ENCODE measurements at places on chromosomes 5 and 9. TPM values are rescaled to one million over a fixed set of nuclear protein-coding genes. Genes with fewer than 3 reads are reported as not detected.

C9orf152 gene
- 1.0 TPM for total RNA-seq

DNA sequence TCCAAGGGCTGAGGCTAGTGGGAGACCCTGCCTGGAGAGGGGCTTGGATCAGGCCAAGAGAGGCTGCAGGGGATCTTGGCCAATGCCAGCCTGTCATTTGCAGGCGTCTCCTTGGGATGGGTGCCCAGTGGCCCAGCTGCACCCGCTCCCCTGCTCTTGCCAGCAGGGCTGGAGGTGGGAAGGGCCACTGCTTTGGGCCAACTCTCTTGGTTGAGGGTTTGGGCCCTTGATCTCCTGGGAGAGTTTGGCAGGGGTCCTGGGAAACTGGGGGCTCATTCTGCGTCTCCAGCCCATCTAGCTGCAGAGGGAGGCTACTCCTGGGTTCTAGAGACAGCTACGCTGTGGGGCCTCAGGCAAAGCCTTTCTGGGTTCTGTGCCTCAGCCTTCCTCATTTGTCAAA, 10.5 kb downstream of the PSD2 start:
- DNase-seq: no peak

RAI14 gene
- total RNA-seq: 25.0 TPM

GRCh38 chr5:40796487-40796889, 1.7 kb downstream of the PRKAA1 start:
- DNase-seq: no peak

TLX3 gene
- total RNA-seq: not detected

DNA sequence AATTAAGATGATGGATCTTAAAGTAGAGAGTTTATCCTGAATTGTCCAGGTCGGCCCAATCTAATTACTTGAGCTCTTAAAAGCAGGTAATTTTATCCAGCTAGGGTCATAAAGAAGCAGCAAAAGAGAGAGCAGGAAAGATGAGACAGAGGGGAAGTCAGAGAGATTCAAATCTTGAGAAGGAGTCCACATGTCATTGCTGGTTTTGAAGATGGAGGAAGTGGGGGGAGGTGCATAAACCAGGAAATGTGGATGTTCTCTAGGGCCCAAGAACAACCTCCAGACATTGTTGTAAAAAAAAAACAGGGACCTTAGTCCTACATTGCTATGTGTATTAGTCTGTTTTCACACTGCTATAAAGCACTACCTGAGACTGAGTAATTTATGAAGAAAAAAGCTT, 66.4 kb downstream of the SLCO4C1 start:
- no peak for DNase-seq

- DNase-seq: no peak
Measured at GRCh38 chr9:19087106-19088000, 15.4 kb downstream of the HAUS6 start.

DNA sequence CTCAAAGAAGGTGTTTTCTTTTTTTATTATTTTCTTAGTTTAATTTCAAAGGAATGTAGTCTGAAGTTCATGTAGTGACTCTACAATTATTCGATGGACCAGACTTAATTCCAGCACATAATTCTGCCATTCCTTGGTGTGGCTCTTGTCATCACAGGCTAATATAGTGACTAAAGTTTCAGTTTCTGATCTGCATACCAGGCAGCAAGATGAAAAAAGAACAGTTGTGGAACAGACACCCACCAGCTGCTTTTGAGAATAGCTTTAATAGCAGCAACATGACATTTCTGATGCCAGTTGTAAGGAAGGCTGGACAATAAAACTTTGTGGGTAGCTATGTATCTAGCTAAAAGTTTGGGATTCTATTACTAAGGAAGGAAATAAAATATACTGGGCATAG, 676.3 kb upstream of the GRAMD2B start:
- no peak for DNase-seq

DNA sequence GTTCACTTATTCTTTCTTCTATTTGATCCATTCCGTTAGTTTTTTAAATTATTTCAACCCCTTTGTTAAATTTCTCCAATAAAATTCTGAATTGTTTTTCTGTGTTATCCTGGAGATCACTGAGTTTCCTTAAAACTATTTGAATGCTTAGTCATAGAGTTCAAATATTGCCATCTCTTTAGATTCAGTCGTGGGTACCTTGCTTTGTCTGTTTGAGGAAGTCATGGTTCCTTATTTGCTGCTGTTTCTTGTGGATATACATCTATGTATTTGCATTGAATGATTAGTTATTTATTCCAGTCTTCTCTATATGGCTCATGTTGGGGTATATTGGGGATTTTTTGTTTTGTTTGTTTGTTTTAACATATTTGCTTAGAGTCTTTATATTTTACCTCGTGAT, 80.6 kb downstream of the HINT1 start:
- DNase-seq: no peak

DNA sequence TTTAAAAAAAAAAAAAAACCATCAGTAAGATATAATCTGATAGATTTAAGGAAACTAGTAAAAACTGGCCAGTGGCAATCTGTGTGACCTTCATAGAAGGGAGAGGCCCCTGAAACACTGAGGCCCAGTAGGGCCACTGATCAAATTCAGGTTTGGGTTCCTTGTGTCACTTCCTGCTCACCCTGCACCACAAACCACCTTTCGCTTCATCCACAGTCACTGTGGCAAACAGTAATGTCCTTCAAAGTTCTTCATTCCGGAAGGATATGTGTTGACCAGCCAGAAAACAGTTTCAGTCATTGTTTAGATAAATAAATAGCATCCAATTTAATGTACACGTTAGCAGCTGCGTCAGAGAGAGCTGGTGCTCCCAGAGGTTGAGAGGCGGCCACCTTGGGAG, 222.1 kb downstream of the CFAP90 start:
- DNase-seq: no peak

GRCh38 chr5:14215901-14216300, 72.8 kb downstream of the TRIO start:
- DNase-seq: no peak

GPR21 gene
- not detected for total RNA-seq

GRCh38 chr9:134515026-134515821, 126.4 kb upstream of the COL5A1 start:
- DNase-seq: no peak

GRCh38 chr5:115501464-115502210, 42.9 kb downstream of the FEM1C start:
- no peak for DNase-seq

ARHGEF39 gene
- total RNA-seq: 0.20 TPM

DNA sequence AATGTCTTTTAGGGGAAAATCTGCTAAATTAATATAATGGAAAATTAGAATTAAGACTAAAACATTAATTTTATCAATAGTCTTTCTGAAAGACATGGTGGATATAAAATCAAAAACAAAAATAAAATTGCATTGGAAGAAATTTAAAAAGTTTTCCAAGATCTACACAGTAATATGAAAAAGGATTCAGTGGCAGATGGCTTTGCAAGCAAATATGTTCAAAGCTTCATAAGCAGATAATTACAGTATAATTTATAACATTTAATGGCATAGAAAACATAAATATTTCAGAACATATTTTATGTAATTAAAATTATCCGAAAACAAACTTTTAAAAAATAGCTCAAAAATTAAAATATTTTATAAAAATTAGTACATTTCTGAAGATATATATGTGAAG, 512.4 kb upstream of the CYLC2 start:
- DNase-seq: no peak

GRCh38 chr9:38705917-38706316, 14.0 kb downstream of the FAM240B start:
- DNase-seq: no peak

GRCh38 chr9:134187891-134188385, 23.6 kb upstream of the RNU6ATAC start:
- peak; percentile 43 for DNase-seq

GRCh38 chr5:55920784-55921183, 69.6 kb downstream of the IL31RA start:
- no peak for DNase-seq

DNA sequence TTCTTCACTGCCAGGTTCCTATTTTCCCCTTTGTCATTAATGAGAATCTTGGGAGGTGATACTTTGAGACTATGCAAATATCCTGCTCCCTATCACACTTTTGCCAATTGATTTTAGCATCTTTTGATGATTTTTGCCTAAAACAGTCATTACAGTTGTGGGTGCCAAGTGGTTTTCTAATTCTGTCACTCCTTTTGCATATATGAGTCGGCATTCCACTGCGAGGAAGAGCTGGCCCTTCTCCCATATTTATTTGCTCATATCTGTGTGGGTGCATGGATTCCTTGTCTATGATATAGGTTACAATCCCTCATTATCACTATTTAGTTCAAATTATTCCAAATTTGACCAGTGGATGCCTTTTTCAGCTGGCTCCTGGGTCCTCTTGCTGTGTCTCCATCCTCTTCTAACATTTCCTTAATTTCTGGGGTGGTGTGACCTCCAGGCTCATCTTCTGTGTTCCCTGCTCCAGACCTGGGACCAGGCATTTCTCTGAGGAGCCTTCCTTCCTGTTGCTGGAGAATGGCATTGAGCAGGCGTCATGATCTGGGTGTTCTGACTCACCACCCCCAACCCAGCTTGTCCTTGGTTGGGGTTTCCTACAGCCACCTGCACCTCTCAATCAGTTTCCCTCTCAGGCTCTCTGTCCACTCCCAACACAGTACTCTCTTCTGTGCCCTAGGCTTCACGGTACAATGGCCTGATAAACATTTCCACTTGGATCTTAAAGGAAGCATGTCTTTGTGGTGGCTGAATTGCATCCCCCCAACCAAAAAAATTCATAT, 106.7 kb downstream of the NXNL2 start:
- DNase-seq: no peak

DNA sequence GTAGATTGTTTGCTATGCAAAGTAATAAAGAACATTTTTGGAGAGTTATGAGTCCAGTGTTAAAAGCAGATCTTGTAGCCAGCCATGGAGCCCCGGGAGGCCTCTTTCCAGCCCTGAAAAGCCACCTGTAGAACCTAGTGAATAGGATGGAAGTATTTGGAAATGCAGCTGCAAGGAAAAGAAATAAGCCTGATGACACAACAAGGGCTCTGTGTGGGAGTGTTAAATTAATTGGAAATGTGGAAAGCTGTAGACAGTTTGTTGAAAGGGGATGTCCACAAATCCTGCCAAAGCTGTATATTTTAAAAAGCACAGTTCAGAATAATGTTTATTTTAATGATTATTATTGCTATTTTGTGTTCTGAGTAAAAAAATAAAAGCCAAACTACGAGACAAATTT, 152.5 kb upstream of the GHR start:
- no peak for DNase-seq

GRCh38 chr5:180126716-180127681, 55.4 kb upstream of the RNF130 start:
- peak; percentile 31 for DNase-seq

DNA sequence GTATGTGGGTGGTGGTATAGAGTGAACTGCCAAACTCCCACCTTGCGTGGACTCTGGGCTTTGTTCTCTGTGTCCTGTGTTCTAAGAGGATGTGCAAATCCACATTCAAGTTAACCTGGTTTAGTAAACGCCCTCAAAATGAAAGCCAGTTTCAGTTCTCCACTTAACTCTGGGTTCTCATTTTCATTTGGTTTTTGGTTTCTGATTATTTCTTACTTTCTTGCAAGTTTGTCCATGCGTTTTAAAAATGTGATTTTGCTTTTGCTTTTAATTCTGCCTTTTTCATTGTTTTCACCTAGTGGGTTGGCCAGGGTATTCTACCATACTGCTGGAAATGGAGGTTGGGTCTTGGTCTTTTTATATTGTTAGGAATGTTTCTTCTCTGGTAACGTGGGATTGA, 38.2 kb downstream of the GALNT10 start:
- no peak for DNase-seq

ORM2 gene
- 3.1 TPM for total RNA-seq

DNA sequence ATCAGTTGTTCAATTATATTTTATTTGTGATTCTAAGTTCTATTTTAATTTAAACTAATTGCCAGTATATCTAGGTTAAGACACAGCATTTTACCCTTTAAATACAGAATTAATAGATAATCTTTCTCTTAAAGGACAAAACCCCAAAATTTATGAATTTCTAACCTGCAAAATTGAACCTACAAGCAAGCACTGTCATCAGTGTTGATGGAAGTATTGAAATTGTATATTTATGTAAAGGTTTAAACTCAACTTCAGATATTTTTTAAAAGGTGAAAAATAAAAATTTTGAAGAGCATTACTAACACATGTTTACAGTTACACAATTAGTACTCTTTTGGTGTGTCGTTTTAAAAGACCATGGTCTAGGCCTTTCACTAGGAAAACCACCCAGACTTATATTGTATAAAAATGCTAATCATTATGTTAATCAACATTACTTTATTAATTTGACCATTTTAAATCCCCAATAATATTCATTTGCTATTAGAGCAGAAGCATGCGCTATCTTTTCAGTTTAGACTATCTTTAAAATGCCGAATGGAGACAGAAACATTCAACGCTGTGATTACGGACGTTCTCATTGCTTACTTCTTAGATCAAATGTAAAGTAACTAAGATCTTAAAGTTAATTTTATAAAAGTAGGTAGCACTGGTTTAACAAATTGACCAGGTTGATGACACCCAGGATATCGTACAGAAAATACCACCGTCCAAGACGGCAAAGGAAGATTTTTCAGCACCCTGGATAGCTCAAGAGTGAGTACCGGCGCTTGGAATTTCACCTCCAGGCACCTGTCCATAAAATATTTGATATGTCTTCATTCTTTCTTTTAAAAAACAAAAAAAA, 3.2 kb downstream of the OTP start:
- no peak for DNase-seq

MELK gene
- total RNA-seq: 0.32 TPM

GRCh38 chr5:39712316-39713249, 287.8 kb upstream of the DAB2 start:
- no peak for DNase-seq

GRCh38 chr5:179176571-179177230, 116.5 kb downstream of the ZNF354C start:
- no peak for DNase-seq

DNA sequence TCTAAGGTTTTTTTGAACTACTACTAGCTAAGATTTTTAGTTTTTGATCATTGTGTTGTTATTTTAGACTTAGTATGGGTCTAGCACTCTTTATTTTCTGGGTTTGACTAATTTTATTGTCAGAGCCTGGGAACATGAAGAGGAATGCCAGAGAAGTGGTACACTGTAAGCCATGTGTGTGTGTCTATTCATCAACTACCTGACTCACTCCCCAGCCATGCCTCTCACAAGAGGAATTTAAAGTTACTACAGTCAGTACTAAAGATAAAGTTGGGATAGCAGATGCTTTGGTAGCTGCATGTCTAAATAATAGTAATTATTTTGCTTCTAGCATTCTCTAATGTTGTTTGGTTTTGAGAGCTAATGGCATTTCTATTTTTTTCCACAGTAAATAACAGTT, 264.8 kb downstream of the CSNK1G3 start:
- DNase-seq: no peak

- DNase-seq: no peak
Measured at GRCh38 chr9:105320568-105320967, 76.1 kb downstream of the SLC44A1 start.

DNA sequence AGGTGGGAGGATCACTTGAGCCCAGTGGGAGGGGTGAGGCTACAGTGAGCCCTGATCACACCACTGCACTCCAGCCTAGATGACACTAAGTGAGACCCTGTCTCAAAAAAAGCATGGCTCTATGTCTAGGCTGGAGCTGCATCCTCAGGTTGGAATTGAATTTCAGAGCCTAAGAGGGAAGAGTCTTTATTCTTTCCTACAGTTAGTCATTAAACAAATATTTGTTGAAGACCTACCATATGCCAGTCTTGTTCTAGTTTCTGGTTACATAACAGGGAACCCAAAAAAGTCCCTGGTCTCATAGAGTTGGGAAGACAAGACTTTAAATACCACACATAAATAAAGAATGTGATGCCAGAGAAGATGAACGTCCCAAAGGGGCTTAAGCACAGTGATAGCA, 6.9 kb upstream of the GRPEL2 start:
- DNase-seq: no peak

All from pancreas (tissue), 10 donors.